ENCODE measurements at places on chromosomes 11 and 22. TPM values are rescaled to one million over a fixed set of nuclear protein-coding genes. Genes with fewer than 3 reads are reported as not detected.

Gene SERPING1
- 115 TPM for total RNA-seq

DNA sequence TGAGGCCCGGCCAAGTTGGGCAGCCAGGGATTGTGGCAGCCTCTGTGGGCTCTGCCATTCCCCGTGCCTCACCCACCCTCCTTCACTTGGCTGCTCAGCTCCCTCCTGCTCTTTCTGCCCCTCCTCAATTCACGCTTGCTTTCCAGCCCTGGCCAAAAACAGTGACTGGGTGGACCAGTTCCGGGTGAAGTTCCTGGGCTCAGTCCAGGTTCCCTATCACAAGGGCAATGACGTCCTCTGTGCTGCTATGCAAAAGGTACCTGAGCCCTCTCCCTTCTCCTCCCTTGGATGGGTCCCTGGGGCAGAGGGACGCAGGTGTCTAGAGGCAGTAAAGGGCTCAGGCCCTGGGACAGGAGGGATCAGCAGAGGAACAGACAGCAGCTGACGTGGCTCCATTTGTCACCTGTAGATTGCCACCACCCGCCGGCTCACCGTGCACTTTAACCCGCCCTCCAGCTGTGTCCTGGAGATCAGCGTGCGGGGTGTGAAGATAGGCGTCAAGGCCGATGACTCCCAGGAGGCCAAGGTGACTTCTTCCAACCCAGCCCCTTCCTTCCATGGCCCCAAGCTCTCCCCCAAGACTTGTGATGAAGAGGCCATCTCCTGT is 2.7 kb downstream of the FREY1 start:
- no peaks in the 10 kb centered on the region for H3K27me3 ChIP-seq
- H3K4me3 ChIP-seq, result no peak overlapping the region
- peaks cover 10% of the 10 kb centered on the region for H3K4me1 ChIP-seq
- no peaks in the 10 kb centered on the region for H3K36me3 ChIP-seq
- no peak for DNase-seq
- H3K27ac ChIP-seq, result no peak overlapping the region

Gene NDUFS3
- total RNA-seq, result 102 TPM

Gene TTLL12
- total RNA-seq, result 36.5 TPM

DNA sequence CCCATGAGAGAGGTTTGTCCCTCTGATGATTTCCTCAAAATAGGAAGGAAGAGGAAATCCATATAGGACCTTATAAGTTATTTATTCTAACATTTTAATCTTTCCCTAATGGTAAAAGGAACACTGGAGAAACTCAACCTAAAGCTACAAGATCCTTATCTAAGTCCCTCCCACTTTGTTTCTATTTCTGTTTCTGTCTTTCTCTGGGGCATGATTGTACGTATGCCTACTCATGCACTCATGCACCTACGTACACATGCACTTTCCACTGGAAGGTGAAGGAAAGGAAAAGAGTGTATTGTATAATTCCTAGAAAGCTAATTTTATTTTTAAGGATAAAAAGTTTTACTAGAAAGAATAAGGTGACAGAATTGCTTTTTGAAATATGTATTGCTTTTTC is 125.0 kb downstream of the RAB38 start:
- no peaks in the 10 kb centered on the region for H3K4me1 ChIP-seq
- H3K27me3 ChIP-seq, result no peaks in the 10 kb centered on the region
- no peak overlapping the region for H3K27ac ChIP-seq
- H3K4me3 ChIP-seq, result no peak overlapping the region

DNA sequence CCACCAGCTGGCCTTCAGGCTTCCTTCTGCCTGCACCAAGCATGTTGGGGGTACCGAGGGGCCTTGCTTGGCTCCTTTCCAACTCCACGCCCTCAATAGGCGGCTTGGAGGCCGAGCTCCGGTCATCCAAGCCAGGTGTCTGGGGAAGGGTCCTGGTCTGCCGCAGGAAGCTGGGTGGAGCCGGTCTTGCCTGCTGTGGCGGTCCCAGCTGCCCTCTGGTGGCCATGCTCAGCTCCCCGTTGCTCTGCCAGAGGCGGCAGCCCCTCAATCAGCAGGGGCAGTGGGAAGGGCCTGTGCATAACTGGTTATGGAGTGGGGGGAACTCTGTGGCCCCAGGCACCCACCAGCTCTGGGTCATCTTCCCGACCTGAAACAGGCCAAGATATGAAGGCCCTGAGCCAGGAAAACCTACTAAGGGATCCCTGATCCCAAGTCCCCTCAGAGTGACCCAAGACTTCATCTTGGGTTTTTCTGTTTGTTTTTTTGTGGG is 3.2 kb downstream of the ARVCF start:
- H3K27ac ChIP-seq, result no peak overlapping the region
- H3K4me1 ChIP-seq, result no peaks in the 10 kb centered on the region
- DNase-seq, result peak; percentile 48
- no peaks in the 10 kb centered on the region for H3K36me3 ChIP-seq

Gene ROBO4
- 19.2 TPM for total RNA-seq

- no peak for DNase-seq
- no peaks in the 10 kb centered on the region for H3K36me3 ChIP-seq
- H3K4me1 ChIP-seq, result no peaks in the 10 kb centered on the region
- no peak overlapping the region for H3K27ac ChIP-seq
Observed at GRCh38 chr11:76666408-76666807, 4.1 kb downstream of the LRRC32 start.

DNA sequence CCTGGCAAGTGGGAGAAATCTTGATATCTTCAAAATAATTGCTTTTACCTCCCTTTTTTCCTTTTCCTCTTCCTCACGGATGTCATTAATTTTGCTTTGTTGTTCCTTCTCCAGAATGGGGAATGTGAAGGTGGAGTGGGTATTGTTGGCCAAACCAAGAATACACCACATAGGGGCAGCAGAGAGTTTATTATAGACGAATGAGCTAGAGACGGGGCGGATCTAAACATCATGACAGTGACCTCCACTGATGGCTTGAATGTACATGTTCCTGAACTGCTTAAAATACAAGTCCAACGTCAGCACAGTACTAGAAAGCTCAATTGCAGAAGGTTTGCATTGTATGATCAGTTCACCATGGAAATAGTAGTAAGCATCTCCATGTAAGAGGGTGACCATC is 122.3 kb upstream of the SNX19 start:
- H3K27ac ChIP-seq, result no peak overlapping the region
- no peaks in the 10 kb centered on the region for H3K27me3 ChIP-seq
- H3K36me3 ChIP-seq, result no peaks in the 10 kb centered on the region
- no peak overlapping the region for H3K4me3 ChIP-seq
- no peak for DNase-seq

GRCh38 chr22:38075105-38075825 is 8.7 kb downstream of the SLC16A8 start:
- no peaks in the 10 kb centered on the region for H3K4me1 ChIP-seq
- no peak overlapping the region for H3K27ac ChIP-seq
- H3K36me3 ChIP-seq, result no peaks in the 10 kb centered on the region

Gene ARHGAP20
- total RNA-seq, result 6.4 TPM

GRCh38 chr11:69485337-69486041 is 4.0 kb downstream of the LINC01488 start:
- no peak overlapping the region for H3K4me3 ChIP-seq
- H3K36me3 ChIP-seq, result no peaks in the 10 kb centered on the region
- no peak overlapping the region for H3K27ac ChIP-seq
- H3K4me1 ChIP-seq, result no peaks in the 10 kb centered on the region

Gene OR52I1
- total RNA-seq, result not detected

- no peak overlapping the region for H3K27ac ChIP-seq
- no peaks in the 10 kb centered on the region for H3K27me3 ChIP-seq
- H3K4me3 ChIP-seq, result no peak overlapping the region
- peak; percentile 56 for DNase-seq
- no peaks in the 10 kb centered on the region for H3K4me1 ChIP-seq
- H3K36me3 ChIP-seq, result no peaks in the 10 kb centered on the region
Observed at GRCh38 chr22:19554834-19555404, 30.7 kb upstream of the CLDN5 start.

DNA sequence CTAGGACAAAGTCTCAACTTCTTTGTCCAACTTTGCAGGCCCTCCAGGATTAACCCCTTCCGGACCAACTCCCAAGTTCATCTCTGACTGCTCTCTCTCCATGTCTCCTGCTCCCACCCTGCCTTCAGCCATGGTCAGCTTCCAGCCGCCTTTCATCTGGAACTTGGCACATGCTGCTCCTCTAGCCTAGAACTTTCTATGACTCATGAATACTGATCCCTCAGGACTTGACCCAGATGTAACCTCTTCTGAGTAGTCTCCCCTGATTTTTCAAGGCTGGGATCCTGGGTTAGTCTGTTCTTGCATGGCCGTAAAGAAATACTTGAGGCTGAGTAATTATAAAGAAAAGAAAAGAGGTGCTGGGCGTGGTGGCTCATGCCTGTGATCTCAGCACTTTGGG is 5.2 kb upstream of the SLC15A3 start:
- H3K4me3 ChIP-seq, result no peak overlapping the region
- no peaks in the 10 kb centered on the region for H3K36me3 ChIP-seq
- H3K27me3 ChIP-seq, result peaks cover 8% of the 10 kb centered on the region
- H3K4me1 ChIP-seq, result no peaks in the 10 kb centered on the region
- no peak for DNase-seq
- H3K27ac ChIP-seq, result no peak overlapping the region

DNA sequence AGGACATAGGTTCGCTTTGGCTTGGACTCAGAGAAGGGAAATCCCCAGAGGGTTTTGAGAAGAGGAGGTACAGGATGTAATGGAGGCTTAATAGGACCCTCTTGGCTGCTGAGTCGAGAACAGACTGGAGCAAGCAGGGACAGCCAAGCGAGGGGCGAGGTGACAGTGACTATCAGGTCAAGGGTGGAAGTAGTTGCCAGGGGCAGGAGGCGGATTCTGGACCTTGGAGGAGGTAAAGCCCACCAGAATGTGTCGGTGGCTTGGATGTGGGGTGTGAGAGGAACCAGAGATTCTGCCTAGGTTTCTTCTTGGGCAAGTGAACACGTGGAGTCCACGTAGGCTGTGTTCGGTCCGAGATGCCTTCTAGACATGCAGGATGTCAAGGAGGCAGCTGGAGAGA is 4.4 kb downstream of the TRMT112 start:
- peaks cover 9% of the 10 kb centered on the region for H3K4me1 ChIP-seq
- H3K27me3 ChIP-seq, result no peaks in the 10 kb centered on the region
- DNase-seq, result no peak
- H3K27ac ChIP-seq, result no peak overlapping the region
- H3K4me3 ChIP-seq, result no peak overlapping the region

DNA sequence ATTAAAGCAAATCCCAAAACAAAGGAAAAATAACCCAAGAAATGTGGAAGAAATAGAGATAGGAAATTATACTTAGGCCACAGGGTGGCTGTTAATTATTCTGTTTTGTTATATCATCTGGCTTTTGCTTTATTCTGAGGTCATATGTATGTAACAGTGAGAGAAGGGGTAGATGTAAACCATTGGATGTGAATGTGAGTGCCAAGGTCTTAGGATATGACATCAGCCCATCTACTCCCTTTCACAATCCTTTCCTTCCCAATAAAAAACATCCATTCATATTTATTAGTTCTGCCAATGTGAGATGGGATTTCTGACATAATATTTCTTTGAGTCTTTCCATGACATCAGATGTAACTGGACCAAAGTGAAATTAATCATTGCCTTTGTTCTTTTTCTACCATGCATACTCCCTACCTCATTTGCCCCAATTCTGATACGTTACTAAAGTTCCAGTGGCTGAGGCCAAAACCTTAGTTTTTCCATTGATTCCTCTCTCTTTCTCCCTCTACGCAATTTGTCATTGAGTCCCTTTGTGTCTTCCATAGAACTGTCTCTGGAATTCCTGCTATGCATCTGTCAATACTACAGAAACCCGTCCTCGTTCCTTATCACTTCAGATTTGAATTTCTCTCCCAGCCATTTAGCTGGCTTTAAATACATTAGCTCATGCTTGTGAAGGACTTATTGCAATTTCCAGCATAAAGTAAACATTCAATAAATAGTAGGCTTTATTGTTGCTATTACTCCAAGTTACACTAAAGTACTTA is 170.3 kb downstream of the ARHGAP42 start:
- no peaks in the 10 kb centered on the region for H3K36me3 ChIP-seq
- DNase-seq, result no peak
- no peak overlapping the region for H3K4me3 ChIP-seq
- H3K4me1 ChIP-seq, result peaks cover 6% of the 10 kb centered on the region
- H3K27ac ChIP-seq, result no peak overlapping the region

DNA sequence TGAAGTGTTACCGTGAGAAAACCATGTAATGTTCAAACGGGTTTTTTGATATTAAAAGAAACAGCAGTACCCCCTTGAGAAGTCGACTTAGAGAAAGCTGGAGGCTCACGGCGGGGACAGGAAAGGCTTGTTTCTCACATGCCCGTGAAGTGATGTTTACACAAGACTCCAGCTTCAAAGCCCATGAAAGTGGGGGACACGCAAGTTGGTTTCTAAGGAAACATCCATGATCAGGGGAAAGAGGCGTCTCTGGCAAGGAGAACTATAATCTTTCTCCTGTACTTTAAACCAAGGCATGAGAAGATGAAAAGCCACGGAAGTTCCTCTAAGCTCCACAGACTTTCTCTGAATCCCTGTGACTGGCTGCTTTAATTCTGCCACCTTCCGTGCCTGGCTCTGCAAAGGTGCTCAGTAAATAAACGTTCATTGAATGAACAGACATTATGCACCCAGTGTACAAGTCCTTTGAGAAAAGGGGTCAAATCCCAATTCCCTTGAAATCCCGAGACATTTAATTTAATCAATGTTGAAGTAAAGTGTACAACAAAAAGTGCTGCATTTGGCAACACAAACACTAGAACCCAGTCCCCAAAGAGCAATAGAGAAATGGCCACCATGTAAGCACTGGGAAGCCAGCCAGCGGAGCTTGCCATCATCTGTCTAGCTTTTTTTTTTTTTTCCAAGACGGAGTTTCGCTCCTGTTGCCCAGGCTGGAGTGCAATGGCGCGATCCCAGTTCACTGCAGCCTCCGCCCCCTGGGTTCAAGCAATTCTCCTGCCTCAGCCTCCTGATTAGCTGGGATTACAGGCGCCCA is 58.7 kb downstream of the AHNAK start:
- H3K27me3 ChIP-seq, result no peaks in the 10 kb centered on the region
- DNase-seq, result no peak
- no peaks in the 10 kb centered on the region for H3K36me3 ChIP-seq
- no peak overlapping the region for H3K27ac ChIP-seq
- H3K4me1 ChIP-seq, result no peaks in the 10 kb centered on the region

- H3K36me3 ChIP-seq, result peaks cover 26% of the 10 kb centered on the region
- peaks cover 18% of the 10 kb centered on the region for H3K4me1 ChIP-seq
- no peaks in the 10 kb centered on the region for H3K27me3 ChIP-seq
- H3K27ac ChIP-seq, result no peak overlapping the region
- no peak for DNase-seq
- no peak overlapping the region for H3K4me3 ChIP-seq
Observed at GRCh38 chr11:72758304-72758689, 6.1 kb upstream of the ARAP1 start.

GRCh38 chr11:96242191-96242847 is 100.7 kb downstream of the MAML2 start:
- no peak overlapping the region for H3K4me3 ChIP-seq
- peak overlapping the region; percentile 83 for H3K27ac ChIP-seq
- no peaks in the 10 kb centered on the region for H3K27me3 ChIP-seq
- no peak for DNase-seq
- H3K36me3 ChIP-seq, result no peaks in the 10 kb centered on the region

DNA sequence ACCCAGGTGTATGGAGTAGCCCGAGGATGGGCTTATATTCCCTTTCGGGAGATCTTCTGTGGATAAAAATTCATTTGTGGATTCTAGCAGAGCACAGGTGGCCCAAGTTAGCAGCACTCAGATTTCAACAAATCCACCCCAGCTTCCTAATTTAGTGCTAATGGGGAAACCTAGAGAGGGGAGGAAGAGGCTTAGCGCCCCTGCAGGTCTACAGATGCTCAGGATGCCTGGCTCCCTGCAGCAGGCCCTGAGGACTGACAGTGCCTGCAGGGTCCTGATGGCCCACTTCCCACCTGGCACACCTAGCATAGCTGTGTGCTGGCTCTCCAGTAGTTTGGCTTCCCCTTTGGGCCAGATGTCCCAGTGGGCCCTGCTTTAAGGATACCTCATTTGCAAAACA is 6.5 kb downstream of the DGAT2 start:
- DNase-seq, result no peak
- no peaks in the 10 kb centered on the region for H3K4me1 ChIP-seq
- no peak overlapping the region for H3K27ac ChIP-seq
- no peaks in the 10 kb centered on the region for H3K27me3 ChIP-seq

Data from adrenal gland (tissue), 19 donors.